Trophoblast cell (in vitro differentiated cells and primary cell): ENCODE measurements at places on chromosomes 6 and 20.

GRCh38 chr6:40743226-40743625, 156.1 kb upstream of the LRFN2 start:
- no peak for DNase-seq

DNA sequence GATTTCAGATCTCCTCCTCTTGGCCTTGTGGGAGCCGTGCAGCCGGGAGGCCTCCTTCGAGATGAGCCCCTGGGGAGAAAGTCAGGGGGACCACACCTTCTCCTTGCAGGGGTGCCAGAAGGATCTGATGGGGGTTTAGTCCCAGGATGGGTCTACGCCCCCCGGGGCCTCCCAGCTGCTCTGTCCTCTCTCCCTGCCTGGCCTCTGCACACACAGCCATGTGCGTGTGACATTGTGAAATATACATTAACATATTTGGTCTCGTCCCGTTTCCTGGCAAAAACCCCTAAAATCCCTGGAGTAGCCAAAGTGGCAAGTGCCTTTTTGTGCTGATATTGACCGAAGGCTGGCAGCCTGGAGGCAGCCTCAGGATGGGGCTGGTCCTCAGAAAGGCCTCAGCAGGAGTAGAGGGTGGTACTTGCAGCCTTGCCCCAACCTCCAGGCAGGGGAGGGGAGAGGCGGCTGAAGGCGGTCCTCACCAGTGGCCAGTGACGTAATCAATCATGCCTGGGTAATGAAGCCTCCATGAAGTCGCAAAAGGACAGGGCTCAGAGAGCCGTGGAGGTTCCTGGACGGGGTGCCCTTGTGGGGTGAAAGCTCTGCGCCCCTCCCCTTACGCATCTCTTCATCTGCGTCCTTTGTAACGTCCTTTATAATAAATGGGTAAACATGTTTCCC, 5.1 kb upstream of the HELZ2 start:
- DNase-seq: no peak

- no peak for DNase-seq
Measured at GRCh38 chr6:31402324-31403282, 792 bp upstream of the MICA start.

DNA sequence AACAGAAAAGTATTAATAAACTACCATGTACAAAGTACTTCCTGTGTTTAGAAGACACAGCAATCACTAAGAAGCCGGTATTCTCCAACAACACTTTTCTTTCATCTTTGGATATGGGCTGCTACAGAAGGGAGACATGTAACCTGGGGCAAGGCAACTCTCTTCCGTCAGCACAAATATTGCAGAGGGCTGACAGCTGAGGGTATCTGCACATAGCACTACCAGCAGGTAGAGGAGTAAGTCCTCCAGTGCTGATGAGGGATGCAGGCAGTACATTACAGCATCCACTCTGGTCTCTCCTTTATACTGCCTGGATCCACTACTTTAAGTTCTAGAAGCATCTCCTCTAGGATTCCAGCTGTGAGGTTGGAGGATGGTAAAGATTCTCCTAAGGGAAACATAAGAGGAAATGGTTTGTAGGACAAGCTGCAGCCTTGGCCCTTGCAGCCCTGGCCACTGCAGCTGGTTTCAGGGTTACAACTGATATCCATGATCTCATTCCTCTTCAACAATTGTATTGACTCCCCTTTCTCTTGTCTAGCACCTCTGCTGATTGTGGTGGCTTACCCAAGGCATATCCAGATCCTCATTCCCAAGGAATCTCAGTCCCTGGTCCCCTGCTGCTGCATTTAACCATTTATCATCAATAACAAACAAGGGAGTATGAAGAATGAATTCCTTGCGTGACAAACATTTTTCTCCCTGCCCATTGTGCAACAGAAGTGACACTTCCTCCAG, 110.7 kb upstream of the ADGRF1 start:
- peak; percentile 92 for DNase-seq

DNA sequence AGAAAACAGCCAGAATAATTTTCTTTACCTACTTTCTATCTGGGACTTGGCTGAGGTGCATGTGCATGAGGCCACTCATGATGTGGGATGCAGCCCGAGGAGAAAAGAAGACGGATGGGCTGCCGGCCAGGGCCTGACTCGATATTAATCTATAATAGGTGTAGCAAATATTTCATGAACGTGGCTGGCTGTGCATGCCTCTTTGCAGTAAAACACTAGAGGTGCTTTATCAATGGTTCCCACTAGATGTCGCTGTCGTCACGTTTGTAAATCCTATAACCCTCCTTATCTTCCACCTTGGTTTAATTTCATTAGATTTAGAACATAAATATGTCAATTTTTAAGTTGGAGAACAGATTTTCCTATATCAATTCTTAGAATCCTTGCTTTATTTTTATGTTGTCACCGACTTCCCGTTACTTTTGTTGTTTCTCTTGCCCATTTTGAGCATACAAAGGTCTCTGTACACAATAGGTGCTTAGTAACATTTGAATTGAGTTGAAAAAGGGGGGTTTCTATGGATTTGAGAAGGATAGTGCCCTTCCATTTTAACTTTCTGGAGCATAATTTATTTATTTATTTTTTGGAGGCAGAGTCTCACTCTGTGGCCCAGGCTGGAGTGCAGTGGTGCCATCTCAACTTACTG, 19.6 kb upstream of the FERMT1 start:
- DNase-seq: peak; percentile 67

- no peak for DNase-seq
Measured at GRCh38 chr6:112288475-112288874, 34.1 kb upstream of the LAMA4 start.

GRCh38 chr20:13800728-13801134, 15.9 kb downstream of the NDUFAF5 start:
- DNase-seq: peak; percentile 9

GRCh38 chr6:108123946-108124345, 41.9 kb upstream of the NR2E1 start:
- DNase-seq: peak; percentile 29

DNA sequence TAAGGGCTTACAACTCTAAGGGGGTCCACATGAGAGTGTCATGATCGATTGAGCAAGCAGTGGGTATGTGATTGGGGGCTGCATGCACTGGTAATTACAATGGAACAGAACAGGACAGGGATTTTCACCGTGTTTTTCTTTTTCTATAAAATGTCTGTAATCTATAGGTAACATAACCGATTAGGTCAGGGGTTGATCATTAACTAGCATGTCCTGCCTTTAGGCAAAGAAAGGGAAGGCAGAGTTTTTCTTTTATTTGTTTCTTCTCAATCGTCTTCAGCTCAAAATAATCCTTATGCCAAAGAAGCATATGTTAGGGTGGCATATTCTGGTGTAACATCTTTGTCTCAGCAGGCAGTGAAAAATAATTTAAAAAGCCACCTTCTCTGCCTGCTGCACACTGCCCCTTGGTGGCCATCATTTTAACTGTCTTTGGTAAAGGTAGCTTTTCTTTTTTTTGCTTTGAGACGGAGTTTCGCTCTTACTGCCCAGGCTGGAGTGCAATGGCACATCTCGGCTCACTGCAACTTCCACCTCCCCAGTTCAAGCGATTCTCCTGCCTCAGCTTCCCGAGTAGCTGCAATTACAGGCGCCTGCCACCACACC, 9.7 kb upstream of the CEP43 start:
- DNase-seq: peak; percentile 67

DNA sequence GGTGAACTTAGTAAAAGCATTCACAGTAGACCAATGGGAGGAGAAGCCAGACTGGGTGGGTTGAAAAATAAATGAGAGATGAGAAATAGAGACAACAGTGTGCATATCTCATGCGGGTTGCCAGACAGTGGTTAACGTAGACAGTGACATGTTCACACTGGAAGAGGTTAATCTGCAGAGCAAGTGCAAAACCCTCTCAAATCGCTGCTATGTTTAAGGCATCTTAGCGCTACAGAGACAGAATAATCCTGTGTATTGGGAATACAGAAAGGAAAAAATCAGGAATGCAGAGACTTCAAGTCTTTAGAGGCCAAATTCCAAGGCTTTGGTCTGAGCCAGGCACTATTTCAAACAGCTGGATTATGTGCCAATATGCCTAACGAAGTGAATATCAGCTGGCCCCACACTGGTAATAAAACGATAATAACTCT, 107.1 kb downstream of the TSHZ2 start:
- no peak for DNase-seq

DNA sequence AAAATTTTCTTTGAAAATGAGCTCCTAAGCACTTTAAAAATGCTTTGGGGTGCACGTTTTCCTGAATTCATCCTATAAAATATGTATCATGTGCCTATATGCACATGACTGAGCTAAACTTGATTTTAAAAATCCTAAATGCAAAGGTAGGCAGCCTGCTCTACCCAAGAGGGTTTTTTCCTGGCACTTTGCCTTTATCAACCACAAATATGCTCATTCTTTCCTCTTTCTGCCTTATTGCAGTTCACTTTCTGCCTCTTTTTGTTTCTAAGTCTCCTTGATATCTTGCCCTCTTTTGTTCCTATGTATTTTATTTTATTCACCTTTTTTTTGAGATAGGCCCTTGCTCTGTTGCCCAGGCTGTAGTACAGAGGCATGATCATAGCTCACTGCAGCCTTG, 229.3 kb downstream of the GRM1 start:
- DNase-seq: no peak

DNA sequence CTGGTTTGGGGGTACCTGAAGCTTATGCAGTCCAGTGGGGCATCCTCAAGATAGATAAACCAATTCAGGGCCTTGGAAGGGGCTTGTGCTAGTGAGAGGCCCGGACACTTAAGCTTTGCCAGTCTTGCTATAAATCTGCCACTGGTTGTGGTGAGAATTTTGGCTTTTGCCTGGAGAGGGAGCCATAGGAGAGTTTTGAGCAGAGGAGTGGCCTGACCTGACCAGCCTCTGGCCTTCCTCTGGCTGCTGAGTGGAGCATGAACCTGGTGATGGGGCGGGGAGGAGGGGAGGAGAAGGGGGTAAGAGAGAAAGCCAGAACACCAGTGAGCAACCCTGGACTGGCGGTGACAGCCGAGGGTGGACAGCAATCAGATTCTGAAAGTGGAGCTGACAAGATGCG, 7.1 kb downstream of the TMEM74B start:
- DNase-seq: no peak

GRCh38 chr6:41356825-41357224, 21.4 kb downstream of the NCR2 start:
- peak; percentile 10 for DNase-seq

DNA sequence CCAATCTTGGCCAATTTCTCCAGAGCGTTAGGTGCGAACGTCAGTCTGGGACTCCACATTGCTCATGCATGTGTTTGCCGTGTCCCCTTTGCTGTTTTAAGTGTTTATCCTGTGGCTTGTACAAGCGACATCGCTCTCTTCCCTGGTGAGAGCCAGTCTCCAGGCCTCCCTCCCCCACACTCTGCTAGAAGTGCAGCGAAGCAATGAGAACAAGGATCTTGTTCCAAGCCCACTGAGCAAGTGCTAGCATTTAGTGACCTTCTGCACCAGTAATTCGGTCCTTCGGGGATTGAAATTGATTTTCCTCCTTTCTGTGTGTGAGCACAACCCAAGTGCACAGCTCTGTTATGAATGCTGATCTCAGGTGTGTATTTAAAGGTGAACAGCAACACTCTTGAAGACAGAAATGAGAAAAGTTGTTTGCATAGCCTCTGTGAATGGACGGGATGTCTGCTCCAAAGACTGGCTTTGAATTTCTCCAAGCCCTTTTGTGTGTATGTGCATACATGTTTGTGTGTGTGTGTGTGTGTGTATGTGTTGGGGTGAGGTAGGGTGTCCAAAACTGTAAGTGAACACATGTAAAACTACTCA, 29.0 kb downstream of the CD83 start:
- no peak for DNase-seq
